Activated T-helper 1 cell treated with Interleukin-2 at 50 U/mL for 16 hours (primary cell): ENCODE measurements at places on chromosomes 5 and 9.

- DNase-seq = no peak
Observed at GRCh38 chr5:124744170-124744971, 2.1 kb downstream of the ZNF608 start.

DNA sequence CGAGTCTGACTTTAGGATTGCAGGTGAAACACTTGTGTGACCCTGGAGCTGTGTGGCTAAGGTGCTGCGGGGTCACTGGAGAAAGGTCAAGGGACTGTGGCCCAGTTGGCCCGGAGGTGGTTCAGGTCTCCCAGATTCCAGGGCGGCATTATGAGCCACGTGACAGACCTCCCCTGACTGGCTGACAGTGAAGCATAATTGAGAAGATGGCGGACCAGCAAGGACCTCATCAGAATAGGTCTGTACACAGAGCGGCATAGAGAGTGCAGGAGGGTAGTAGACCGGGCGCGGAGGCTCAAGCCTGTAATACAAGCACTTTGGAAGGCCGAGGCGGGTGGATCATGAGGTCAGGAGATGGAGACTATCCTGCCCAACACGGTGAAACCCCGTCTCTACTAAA lies 815 bp upstream of the ODF2 start:
- DNase-seq = no peak

- no peak for DNase-seq
Observed at GRCh38 chr9:121886759-121887485, 206.2 kb downstream of the TTLL11 start.

- no peak for DNase-seq
Observed at GRCh38 chr5:132947671-132948070, 15.8 kb downstream of the AFF4 start.

DNA sequence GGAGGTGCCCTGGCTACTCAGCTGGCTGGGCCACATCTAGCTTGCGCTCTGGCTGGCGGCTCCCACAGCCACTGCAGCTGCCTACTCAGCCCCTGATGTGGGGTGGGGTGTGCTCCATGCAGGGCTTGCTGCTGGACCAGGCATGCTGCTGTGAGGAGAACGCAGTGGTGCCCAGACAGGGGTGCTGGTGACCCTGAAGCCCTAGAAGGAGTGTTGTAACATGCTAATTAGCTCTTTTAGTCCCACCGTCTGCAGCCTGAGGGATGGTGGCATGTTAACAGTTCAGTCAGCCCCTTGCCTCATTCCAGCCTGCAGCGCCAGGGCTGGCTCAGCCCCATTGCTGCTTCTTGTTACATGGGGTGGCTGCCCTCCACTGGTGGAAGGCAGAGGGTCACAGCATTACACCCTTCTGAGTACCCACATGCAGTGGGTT lies 642.3 kb downstream of the DMRTA1 start:
- DNase-seq = no peak

GRCh38 chr5:98104454-98105188 lies 668.8 kb upstream of the RGMB start:
- DNase-seq = no peak

- no peak for DNase-seq
Observed at GRCh38 chr5:154765396-154765925, 10.3 kb downstream of the LARP1 start.

DNA sequence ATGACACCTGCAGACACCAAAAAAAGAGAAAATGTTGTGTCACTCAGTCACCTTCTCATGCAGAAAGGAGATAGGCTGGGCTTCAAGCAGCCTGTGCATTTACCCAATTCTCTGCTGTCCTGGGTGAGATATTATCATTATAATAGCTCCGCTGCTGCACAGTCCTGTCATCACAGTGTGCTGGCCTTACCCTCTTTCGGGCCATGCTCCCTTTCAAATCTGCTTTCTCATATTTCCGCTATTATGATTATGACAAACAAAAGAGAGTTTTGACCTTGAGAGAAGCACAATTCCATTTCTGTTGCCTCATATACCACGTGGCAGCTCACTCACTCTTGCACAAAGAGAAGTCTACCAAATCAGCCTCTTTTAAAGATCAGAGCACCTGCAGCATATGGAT lies 1350.1 kb upstream of the ACO1 start:
- no peak for DNase-seq

GRCh38 chr9:124033348-124033747 lies 21.8 kb downstream of the LHX2 start:
- no peak for DNase-seq

- no peak for DNase-seq
Observed at GRCh38 chr9:82987370-82988189, 75.4 kb downstream of the RASEF start.

GRCh38 chr5:153147891-153148623 lies 342.4 kb upstream of the GRIA1 start:
- no peak for DNase-seq

DNA sequence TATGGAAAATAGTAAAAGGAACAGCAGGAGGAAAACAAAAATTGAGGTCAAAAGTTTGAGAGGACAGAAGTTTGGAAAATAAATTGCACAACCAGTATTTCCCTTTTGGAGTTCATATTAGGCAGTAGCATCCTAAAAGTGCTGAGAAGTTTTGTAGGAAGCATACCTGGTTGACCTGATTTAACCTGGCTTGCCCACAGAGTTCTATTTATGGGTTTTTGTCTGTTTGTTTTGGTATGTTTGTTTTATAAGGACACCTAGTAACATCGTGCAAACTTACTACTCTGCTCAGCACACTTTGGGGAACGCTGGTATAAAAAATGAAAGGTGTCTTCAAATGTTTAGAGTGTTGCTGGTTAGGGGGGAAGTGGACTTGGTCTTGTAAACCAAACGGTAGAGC lies 15.1 kb downstream of the ADRB2 start:
- no peak for DNase-seq

- DNase-seq = peak; percentile 13
Observed at GRCh38 chr9:124257844-124258606, at the start of gene NEK6. Gene NEK6 (plus strand): TSS chr9:124257949. CDS start chr9:124301965, 44,016 bp downstream.

- DNase-seq = no peak
Observed at GRCh38 chr9:2018764-2019558, 3.8 kb downstream of the SMARCA2 start.

GRCh38 chr9:34929506-34930102 lies 28.5 kb upstream of the PHF24 start:
- no peak for DNase-seq

- DNase-seq = no peak
Observed at GRCh38 chr5:126251024-126251423, 172.2 kb upstream of the GRAMD2B start.

GRCh38 chr9:133950192-133950591 lies 41.9 kb downstream of the VAV2 start:
- DNase-seq = no peak

GRCh38 chr5:108749128-108749861 lies 1.6 kb downstream of the FER start:
- DNase-seq = no peak

DNA sequence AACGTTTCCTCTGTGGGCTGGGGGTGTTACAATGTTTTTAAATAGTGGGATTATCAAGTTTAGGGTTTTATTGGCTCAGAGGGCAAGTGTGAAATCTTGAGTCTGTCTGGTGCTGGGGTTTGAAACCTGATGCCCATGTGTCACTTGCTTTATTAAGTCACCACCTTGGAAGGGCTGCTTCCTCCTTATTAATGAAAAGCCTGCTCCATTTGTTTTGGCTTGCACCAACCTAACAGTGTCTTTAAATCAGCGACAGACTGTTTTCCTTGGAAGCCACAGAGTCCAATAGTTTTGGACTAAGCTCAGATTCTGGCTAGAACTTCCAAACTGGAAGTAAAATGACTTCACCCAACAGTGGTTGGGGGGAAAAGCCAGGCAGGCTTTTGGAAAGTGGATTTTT lies 10.7 kb upstream of the PALM2AKAP2 start:
- DNase-seq = no peak

DNA sequence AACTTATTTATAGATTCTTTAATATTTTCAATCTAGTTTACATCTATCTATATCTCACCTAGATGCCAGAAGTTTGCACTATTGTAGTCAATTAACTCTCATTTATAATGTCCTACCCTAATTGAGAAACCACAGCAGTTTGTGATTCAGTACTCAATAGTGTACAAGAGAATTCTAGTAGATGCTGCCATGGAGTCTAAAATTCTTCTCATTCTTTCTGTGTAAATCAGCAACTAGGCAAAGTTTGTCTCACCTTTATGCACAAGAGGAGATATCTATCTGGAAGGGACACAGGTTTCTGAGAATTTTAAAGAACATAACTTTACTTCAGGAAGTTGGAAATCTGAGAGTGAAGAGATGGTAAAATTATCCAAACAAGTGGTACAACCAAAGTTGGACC lies 173.0 kb upstream of the FBXL7 start:
- no peak for DNase-seq

DNA sequence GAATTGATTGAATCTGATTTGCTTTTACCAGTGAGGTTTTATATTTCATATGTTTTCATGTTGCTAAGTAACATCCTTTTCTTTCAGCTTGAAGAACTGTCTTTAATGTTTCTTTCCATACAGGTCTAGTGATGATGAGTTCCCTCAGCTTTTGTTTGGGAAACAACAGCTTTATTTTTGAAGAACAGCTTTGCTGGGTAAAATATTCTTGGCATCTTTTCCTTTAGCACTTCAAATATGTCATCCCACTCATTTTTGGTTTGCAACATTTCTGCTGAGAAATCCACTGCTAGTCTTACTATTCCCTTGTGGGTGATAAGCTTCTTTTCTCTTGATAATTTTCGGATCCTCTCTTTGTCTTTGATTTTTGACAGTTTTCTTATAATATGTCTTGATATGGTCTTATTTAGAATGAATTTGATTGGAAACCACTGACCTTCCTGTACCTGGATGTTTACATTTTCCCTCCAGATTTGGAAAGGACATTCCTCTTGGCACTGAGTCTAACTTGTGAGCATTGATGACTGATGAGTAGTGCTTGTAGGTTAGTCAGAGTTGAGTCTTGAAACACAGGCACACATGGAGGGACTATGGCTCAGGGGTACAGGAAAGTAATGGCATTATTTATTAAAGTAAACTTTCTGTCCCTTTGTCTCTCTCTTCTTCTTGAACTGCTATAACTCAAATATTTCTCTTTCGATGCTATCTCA lies 220.3 kb downstream of the SPATA31D1 start:
- DNase-seq = no peak
